ENCODE measurements at places on chromosomes 7 and 10.

DNA sequence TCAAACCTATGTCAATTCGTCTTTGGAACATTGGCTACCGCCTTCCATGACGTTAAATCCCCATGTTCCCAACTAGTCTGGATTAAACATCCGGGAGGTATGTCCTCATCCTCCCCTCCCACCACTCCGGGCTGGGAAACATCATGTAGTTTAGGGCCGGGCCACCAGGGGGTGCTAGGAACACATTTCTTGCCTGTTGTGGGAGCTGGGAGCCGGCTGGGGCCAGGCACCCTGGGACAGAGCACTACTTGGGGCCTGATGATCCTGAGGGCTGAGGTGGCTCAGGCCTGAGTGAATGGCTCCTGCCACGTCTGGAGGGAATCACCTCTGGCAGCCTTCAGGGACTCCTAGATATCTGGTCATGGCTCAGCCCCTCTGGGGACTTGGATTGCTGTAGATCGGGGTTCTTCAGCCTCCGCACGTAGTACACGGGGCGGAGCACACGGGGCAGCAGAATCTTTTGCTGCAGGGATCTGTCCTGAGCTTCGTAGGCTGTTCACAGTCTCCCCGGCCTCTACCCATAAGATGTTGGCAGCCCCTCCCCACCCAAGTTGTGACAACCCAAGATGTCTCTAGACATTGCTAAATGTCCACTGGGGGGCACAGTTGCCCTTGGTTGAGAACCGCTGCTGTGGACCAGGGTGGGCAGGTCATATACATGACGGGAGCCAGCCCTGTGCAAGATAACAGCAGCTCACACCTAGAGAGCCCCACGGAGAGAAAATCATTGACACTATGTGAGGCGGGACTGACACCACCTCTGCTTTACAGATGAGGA lies 141.2 kb upstream of the ZNF716 start:
- no peak for DNase-seq

- no peak for DNase-seq
Observed at GRCh38 chr10:114854906-114855305, 33.3 kb downstream of the FHIP2A start.

- DNase-seq = no peak
Observed at GRCh38 chr10:130725474-130725970, 586.0 kb downstream of the TCERG1L start.

GRCh38 chr10:52814506-52814905 lies 41.9 kb upstream of the MBL2 start:
- no peak for DNase-seq

- DNase-seq = no peak
Observed at GRCh38 chr7:158272509-158273137, 315.0 kb downstream of the PTPRN2 start.

- DNase-seq = no peak
Observed at GRCh38 chr7:79452495-79453265, 787 bp downstream of the MAGI2 start.

GRCh38 chr10:54282012-54282411 lies 519.0 kb downstream of the PCDH15 start:
- no peak for DNase-seq

GRCh38 chr10:71462062-71462935 lies 65.6 kb downstream of the CDH23 start:
- no peak for DNase-seq

DNA sequence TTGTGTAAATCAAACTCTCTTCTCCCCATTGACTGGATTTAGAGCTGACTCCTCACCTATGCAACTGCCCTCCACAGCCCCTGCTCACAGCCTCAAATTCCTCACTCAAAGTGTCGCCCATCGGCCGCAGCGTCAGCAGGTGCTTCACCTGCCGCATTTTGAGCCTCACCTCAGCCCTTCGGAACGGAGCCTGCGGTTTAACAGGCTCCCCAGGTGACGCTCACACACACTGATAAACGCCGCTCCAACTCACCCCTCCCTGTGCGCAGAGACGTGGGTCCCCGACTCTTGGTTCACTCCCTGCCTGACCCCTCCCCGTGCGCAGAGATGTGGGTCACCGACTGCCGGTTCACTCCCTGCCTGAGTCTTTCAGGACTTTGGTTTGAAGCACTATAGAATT lies 57.1 kb downstream of the CARD11 start:
- no peak for DNase-seq

- no peak for DNase-seq
Observed at GRCh38 chr7:157318015-157318706, 18.6 kb upstream of the DNAJB6 start.

DNA sequence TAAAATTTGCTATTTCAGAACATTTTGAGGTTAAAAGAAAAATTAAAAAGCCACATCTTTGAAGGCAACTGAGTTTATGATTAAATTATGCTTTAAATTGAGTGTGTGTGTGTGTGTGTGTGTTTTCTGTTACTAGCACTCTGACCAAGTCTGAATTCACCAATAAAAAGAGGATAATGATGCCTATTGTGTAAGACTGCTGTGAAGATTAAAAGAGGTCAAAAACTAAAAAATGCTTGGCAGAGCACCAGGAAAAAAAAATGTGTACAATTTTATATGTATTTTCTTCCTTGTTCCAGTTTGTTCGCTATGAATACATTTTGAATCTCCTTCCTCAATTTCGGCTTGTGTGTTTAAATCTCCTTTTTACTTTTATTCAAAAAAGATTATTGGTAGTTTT lies 316.6 kb upstream of the MAGI2 start:
- DNase-seq = no peak

GRCh38 chr7:139943401-139943800 lies 114.3 kb downstream of the TBXAS1 start:
- DNase-seq = no peak
